GM12865 (cell line): ENCODE measurements at places on chromosomes 16 and 17.

DNA sequence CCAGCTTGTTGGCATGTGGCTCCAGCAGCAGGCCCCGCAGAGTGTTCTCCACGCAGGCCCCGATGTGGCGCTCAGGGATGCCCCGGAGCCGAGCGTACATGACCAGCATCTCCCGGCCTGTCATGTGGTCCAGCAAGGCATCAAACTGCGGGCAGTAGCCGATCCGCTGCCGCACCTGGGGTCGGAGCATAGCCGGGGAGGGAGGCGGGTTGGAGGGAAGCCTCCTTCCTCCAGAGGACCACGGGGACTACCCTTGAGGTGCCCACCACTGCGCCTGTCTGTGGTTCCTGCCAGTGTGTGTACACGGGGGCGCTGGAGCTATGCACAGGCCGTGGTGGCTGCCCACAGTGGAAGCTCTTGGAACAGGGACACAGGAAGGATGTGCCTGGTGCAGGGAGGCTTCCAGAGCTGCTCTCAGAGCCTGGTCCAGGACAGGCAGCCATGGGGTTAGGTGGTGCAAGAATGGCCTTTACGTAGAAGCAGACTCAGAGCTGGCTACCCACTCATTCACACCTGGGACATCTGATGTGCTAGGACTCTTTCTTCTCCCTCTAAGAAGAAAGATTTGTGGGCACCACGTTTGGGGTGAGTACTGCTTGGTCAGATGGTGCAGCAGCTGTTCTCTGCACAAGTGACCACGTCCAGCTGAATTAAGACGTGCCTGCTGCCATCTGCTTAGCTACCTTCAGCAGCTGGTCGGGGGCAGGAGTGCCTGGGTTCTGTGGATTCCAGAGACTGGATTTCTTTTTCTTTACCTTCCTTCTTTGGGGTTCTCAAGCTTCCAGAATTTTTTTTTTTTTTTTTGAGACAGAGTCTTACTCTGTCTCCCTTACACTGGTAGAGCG lies 11.3 kb upstream of the RNPS1 start:
- no peak for DNase-seq

- DNase-seq: no peak
These were observed 582.7 kb upstream of the PSMD7 start for GRCh38 chr16:73713778-73714495.

GRCh38 chr16:78246559-78246958 lies 147.1 kb downstream of the WWOX start:
- no peak for DNase-seq

- no peak for DNase-seq
These were observed 10.1 kb upstream of the ERCC4 start for GRCh38 chr16:13909872-13910303.

DNA sequence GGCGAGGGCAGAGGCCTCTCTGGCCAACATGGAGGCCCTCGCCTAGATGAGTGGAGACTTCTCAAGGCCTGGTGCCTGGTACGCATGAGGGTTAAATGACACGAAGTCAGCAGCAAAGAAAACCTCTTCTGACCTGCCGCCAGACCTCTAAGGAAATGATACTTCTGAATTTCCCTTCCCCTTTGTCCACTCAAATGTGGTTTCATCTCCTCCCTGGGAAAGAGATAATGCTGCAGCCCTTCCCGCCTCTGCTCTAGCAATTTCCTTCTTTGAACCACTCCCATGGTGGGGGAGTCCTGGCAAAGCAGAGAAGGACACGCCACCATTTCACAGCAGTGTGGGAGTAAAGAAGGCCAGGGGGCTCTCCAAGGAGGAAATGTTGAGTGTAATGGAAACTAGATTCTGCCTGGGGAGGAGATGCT lies 65.7 kb upstream of the BCAR1 start:
- peak; percentile 50 for DNase-seq
